ENCODE measurements at places on chromosomes 1 and 21.

GRCh38 chr21:37061926-37062592, 10.8 kb downstream of the PIGP start:
- DNase-seq, result no peak

DNA sequence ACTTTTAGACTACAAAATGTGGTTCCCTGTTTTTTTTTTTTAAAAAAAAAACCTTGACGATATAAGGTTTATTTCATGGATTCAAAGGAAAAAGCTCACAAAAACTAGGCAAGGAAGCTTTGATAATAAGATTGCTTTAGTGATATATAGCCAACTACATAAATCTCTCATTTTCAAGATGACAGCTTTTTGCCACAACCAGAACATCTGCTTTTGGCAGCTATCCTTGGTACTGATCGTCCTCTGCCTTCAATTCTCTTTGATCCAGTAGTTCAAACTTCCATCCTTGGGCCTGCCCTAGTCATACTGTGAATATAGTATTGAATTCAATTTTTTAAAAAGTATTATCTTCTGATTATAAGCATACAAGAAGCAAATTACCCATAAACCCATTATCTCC, 72.9 kb upstream of the CD53 start:
- DNase-seq, result no peak

DNA sequence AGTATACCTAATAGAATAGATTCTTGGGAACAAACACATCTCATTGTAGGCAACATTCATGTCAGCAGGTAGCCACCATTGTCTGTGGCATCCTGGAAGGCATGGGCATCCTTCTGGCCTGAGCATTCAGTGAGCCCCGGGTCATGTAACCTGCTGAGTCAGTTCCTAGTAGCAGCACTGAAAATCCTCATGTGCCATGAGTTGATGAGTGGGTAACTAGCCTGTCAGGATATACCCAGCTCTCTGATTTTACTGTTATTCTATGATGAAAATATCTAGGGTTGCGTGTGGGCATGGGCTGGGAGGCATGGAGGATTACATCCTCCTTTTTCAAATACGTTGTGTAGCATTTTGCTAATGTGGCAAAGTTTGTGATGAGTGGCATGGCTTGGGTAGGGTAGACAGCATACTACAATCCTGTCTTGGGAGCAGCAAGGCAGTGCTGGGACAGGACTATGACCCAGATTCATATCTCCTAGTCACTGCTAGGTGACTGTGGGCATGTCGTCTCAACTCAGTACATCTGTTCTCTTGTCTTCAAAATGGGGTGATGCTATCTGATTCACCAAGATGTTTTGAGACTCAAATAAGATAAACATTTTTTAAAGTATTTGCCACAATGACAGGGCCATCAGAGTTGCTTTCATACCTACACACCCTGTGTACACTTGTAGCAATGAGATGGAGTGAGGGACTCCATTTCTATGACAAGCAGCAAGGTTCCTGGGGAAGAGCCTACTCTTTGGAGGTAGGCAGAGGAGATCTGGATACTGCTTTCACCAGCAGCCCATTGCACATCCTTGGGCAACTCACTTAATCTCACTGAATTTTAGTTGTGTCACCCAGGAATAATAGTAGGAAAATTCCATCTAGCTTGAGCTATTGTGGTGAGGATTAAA, 62.5 kb downstream of the CD58 start:
- no peak for DNase-seq

DNA sequence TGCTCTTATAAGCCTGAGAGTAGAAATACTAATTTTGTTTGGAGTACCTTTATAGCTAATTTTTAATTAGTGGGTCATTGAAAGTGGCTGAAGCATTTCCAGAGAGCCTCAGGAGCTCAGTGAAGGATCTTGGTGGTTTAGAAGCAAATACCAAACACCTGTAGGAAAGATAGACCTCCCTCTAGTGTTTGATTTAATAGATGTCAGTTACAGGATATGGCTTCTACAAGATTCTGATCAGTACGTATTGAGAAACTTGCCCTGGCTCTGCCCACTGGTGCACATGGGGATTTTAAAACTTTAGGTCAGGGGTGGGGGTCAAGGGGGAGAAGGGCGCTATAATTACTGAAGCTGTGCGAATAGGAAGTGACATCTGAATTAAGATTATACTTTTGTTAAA, 122.2 kb downstream of the POU2F1 start:
- DNase-seq, result no peak

- DNase-seq, result no peak
Measured at GRCh38 chr1:176205332-176205914, 1.7 kb downstream of the COP1 start.

GRCh38 chr1:221725735-221726672, 15.9 kb downstream of the DUSP10 start:
- no peak for DNase-seq

GRCh38 chr1:31502926-31503511, 73.3 kb upstream of the TINAGL1 start:
- DNase-seq, result no peak

GRCh38 chr1:176656257-176656995, 193.5 kb downstream of the PAPPA2 start:
- DNase-seq, result peak; percentile 37

DNA sequence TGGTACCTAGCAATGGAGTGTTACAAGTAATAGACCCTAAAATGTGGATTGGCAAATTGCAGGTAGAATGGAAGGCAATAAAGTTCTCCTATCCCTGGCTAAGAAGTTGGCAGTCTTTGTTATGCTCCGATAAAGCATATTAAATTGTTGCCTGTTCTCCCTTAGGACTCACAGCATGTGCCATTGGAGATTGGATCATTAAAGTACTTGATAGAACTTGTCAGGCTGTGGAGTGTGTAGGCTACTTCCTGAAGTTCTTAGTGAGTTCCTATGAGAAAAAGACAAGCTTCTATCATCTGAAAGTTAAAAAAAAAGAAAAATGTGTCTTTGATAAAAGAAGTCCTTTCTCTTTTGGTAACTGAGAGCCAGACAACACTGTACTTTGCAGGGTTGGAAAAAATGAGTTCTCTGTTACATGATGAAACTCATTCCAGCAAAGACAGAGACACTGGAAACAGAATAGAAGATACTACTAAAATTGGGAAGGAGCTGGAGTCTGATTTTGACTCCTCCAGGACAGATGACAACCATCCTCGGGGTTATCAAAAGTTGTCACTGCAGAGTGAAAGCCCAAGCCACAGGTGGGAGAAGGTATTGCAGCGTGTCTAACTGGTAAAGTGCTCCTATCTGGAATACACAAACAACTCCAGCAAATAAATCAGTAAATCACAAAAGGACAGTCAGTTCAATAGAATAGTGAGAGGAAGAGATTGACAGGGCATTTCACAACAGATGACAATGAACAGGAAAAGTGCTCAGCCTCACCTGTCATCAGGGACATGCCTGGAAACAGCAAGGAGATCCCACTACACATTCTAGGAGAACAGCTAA, 87.5 kb upstream of the WDR26 start:
- no peak for DNase-seq

DNA sequence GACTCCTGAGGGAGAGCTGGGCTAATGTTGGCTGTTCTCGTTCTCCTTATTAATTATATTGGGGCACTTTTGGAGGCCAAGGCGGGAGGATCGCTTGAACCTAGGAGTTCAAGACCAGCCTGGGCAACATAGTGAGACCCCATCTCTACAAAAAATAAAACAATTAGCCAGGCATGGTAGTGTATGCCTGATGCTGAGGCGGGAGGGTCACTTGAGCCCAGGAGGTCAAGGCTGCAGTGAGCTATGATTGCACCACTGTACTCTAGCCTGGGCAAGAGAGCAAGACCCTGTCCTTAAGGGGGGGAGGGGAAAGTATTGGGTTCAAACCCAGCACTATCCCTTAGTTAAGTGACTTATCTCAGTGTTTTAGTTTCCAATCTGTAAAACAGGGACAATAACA, 70.0 kb upstream of the NBPF3 start:
- DNase-seq, result no peak

GRCh38 chr1:63307196-63307794, 15.1 kb upstream of the FOXD3 start:
- no peak for DNase-seq

GRCh38 chr1:151945725-151946722, 36.7 kb upstream of the THEM4 start:
- peak; percentile 91 for DNase-seq

Measured in thoracic aorta (tissue), 2 donors.